Stimulated activated CD4-positive, alpha-beta T cell treated with anti-CD3 and anti-CD28 coated beads, Interleukin-15, amount 100 ng/mL, for 1 hour (primary cell): ENCODE measurements at places on chromosomes 11 and 22.
A peak's percentile ranks its signal among the peaks of the same experiment; 100 is the strongest.

DNA sequence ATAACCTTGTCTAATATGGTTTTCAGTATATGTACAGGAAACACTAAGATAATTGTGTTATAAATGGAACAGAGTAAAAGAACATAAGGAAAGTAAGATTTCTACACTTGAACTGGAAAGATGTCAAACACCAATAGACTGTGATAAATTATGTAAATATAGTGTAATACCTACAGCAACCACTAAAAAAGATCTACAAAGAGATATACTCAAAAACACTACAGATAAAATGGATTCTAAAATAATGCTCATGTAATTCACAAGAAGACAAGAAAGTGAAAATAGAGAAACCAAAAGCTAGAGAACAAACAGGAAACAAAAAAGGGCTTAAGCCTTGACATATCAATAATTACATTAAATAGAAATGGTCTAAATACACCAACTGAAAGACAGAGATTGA is 30.9 kb downstream of the DEUP1 start:
- DNase-seq, result no peak

GRCh38 chr11:11045156-11045930 is 187.5 kb upstream of the ZBED5 start:
- DNase-seq, result no peak

DNA sequence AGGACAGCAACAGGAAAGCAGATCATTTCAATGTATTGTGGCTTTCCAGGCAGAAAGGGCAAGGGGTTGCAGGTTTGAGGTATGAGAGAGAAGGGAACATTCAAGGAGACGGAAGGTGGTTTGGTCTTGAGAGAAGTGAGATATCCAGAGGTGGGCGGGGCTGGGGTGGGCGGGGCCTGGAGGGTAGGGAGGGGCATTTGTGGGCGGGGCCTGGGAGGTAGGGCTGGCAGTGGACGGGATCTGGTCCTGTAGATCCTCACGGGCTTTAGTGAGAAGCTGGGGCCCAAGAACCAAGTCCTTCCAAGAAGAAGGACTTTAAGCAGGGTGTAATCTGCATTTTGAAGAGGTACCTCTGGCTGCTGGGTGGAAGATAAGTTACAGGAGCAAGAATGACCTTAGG is 199.2 kb downstream of the MN1 start:
- no peak for DNase-seq

- DNase-seq, result no peak
Observed at GRCh38 chr22:50034126-50035081, 21.8 kb upstream of the IL17REL start.

- no peak for DNase-seq
Observed at GRCh38 chr11:46800177-46800576, 45.9 kb downstream of the CKAP5 start.

- DNase-seq, result no peak
Observed at GRCh38 chr11:86816251-86816726, 15.9 kb downstream of the PRSS23 start.

- peak; percentile 54 for DNase-seq
Observed at GRCh38 chr11:19557720-19558140, 154.9 kb upstream of the NAV2 start.

DNA sequence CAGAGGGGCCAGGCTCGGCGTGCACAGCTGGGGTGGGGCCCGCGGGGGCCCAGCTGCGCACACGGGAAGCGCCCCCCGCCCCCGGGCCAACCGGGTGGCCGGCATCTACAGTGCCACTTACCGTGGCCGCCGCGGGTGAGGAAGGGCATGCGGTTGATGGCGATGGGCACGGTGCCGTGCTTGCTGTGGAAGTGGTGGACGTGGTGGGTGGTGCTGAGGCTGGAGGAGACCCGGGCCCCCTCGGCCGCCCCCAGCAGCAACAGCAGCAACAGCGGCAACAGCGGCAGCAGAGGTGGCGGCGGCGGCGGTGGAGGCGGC is 51.4 kb downstream of the SLC22A12 start:
- DNase-seq, result no peak

- DNase-seq, result no peak
Observed at GRCh38 chr11:85930879-85931366, 75.7 kb downstream of the CCDC83 start.

GRCh38 chr22:41197038-41197972 is 7.8 kb upstream of the L3MBTL2 start:
- DNase-seq, result peak; percentile 63

DNA sequence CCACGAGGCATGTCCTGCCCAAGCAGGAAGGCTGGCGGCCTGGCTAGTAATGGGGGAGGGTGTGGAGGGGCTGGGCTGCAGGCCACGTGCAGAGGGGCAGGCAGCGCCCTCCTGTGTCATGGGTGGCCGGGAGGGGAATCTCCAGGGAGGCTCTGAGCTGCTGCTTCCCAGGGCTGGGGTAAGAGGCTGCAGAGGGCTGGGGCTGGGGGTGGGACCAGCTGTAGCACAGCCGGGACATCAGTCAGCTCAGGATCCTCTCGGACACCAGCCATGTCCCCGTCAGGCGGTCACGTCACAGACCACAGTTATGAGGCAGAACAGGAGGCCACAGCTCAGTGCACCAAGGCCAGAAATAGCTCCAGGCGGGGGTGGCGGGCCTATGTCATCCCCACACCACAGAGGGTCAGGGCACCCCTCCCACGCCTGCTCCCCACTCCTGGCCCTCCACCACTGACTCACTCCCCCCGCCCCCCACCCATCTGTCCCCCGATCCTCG is 21.1 kb downstream of the RTN4R start:
- DNase-seq, result no peak

DNA sequence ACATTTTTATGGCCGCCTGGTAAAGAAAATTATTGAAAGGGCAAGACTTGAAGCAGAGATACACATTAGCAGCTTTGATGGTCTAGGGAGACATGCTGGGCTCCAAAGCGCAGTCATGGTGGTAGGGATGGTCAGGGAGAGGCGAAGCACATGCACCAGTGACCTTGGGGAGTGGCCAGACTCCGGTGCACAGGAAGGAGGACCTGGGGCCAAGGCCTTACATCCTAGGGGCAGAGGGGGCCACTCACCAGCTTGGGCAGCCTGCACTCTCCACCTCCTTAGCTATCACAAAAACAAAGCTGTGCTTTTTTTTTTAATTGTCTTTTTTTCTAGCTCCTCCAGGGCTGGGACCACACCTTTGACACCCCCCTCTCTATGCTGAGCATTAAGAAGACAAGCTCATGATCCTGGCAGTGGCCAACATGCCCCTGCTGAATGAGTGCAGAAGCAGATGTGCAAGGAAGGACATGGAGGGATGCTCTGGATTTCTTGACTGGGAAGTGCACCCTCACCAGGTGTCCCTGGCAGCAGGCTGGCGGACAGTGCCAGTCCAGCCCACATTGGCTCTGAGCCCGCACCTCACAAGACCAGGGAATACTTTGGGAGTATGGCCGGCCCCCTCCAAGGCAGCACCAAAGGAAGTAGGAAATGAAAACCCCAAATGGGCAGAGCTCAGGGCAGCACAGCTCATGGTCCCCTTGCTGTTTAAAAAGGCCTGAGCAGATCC is 619.9 kb downstream of the TBC1D22A start:
- no peak for DNase-seq

DNA sequence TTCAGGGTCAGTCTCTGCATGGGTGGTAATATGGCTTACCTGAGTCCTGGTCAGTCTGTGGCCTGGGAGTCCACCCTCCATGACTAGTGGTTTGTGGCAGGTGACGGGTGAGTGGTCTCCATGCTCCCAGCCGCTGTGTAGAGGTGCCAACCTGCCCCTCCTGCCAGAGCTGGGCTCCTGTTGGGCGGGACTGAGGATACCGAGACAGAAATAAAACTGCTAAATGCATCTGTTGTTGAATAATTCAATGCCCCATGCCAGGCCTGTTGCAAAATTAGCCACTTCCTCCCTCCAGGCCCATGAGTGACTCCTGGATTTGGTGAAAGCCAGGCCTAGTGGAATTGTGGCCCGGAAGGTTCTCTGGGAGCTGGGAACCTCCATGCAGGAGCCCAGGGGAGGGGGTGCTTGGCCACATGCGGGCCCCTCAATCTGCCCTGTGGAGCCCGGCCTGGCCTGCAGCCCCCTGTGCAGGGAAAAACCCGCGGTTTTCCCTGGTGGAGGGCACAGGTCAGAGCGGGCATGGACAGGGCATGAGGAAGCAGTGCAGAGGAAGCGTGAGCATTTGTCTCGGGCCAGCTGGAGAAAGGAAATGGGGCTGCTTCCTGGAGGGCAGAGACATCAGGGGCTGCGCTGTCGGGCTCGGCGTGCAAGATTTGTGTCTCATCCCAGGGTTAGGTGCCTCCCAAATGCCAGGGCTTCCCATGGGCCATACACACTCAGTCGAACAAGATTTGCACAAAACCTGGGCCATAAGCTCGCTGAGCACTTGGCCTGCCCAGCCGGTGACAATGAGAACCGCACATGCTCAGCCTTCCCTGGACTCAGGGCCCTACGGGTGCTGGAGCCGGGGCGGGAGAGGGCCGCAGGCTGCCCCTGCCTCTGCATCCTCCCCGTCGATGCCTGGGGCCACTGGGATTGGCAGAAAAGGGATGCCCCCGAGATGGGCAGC is 66.9 kb downstream of the KCNQ1 start:
- no peak for DNase-seq

DNA sequence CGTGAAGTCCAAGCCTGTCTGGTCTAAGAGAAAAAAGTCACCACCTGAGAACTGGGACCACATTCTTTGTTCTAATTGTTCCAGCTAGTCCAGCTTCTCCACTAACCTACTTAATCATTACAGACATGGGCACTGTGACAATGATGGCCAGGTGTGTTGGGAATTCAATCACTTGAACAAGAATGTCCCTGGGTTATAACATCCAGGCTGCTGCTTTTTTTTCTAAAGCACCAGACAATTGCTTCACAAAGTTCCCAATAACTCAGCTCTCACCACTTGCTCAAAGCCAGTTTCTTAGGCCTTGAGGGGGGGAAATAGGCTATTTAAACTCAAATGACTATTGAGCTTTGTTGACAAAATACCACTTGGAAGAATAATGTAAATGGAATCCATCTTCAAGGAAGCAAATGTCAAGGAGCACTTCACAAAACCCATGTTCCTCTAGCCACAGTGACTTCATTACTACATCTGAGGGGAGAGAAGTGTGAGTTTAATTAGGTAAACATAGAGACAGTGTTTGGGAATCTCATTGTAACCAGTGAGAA is 80.3 kb downstream of the ME3 start:
- DNase-seq, result no peak

DNA sequence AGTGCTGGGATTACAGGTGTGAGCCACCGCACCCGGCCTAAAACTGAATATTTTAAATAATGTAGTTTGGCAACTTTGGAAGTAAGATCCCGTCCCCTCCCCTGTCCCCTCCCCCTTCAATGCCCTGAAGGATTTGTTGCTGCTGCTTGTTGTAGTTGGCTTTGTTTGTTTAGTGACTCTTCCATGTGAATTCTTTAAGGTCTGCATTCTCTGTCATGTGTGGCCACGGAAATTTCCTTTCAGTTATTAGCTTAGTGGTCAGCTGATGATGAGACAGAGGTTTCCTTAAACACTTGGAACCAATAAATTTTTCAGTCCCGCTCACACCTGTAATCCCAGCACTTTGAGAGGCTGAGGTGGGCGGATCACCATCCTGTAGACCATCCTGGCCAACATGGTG is 109.9 kb downstream of the MPPED1 start:
- DNase-seq, result no peak

DNA sequence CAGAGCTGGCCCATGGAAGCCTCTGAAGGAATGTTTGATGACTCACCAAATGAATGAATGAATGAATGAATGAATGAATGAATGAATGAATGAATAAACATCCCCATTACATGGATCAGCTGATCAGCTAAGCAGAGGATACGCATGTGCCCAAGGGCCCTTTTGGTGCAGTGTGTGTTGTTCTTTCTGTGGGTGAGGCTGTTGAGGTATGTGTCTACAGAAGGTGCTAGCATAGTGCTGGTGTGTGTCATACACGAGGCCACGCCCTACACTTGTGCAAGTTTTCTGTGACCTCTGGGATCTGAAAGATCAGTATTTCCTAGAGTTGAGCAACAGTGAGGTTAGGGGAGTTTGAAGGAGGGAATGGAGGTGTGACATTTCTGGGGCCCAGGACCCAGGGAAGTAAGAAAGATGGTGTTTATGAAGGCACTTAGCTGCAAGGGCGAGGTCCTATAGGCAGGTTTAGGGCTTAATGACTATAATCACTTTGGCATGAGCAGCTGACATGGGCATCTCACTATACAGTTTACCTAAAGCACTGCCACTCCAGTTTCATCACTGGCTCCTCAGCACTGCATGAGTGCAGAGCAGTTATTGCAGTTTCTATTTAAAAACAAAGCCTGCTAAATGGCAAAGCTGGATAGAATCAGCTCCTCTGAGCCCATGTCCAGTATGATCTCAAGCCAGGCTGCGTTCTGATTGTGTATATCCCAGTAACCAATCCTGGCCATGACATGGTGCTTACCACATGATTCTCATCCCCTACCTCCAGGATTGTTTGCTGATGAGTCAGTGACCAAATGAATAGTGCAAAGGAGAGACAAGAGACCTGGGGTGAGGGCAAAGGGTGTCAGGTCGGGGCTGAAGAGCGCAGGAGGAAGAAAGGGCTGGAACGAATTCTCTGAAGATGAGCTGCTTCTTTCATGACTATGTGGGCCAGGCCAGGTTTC is 36.4 kb upstream of the E2F8 start:
- no peak for DNase-seq

DNA sequence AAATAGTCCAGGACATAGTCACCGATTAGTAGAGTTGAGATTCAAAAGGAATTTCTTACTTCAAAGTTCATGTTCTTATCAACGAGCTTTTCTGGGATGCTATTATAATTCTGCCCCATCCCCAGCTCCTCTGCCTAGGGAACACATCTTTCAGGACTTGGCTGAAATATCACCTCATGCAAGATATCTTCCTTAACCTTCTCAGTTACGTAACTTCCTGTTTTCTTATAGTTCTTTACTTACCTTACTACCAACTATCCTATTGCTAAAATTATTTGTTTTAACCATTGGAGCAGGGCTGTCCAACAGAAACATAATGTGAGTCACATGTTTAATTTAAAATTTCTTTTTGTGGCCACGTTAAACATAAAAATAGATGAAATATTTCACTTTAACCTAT is 2.3 kb downstream of the NARS2 start:
- no peak for DNase-seq

GRCh38 chr11:44955015-44955738 is 4.5 kb upstream of the TP53I11 start:
- DNase-seq, result no peak

- DNase-seq, result no peak
Observed at GRCh38 chr11:131345406-131345805, 25.0 kb upstream of the NTM start.

- no peak for DNase-seq
Observed at GRCh38 chr11:94597896-94598295, 30.7 kb downstream of the PIWIL4 start.

- no peak for DNase-seq
Observed at GRCh38 chr22:47144076-47144765, 381.8 kb downstream of the TBC1D22A start.

GRCh38 chr11:122895563-122895962 is 13.0 kb downstream of the JHY start:
- no peak for DNase-seq

- DNase-seq, result no peak
Observed at GRCh38 chr22:18056161-18056666, 21.6 kb upstream of the PEX26 start.

- no peak for DNase-seq
Observed at GRCh38 chr11:70552167-70553150, 154.1 kb downstream of the CTTN start.
